ENCODE measurements at places on chromosomes 6 and 20.

- no peak for DNase-seq
These were observed 65.4 kb downstream of the RWDD2A start for GRCh38 chr6:83258517-83258916.

- DNase-seq, result no peak
These were observed 7.3 kb upstream of the DSP start for GRCh38 chr6:7534192-7534591.

DNA sequence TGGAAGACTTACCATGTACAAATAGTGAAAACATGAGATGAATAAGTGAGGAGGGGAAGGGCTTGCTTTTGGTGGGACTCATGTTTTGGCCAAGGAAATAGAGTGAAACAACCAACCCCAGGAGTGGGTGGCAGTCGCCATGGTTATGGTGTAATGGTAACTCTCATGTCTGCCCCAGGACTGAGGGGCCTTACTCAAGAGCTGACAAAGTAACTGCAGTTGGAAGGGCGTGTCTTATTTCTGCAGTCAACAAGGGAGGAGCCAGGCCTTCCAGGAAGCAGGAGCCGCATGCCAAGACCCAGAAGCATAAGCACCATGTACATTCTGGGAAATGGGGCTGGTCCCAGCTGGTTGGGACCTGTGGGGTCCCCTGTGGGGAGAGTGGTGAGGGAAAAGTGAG lies 108.5 kb downstream of the UNC5CL start:
- no peak for DNase-seq

DNA sequence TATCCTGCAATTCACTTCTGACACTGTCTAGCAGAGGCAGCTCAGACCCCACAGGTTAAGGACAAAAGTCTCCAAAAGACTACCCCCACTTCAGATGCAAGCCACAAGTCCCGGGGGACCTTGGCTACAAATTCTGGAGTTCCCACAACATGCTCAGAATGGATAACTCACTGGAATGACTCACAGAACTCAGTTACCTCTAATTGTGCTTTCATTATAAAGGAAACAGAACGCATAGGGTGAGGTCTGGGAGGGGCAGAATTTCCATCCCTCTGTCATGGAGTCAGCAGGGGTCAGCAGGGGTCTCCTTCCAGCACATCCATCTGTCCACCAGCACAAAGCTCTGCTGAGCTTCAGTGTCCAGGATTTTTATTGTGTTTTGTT lies 184.2 kb downstream of the CDH4 start:
- no peak for DNase-seq

DNA sequence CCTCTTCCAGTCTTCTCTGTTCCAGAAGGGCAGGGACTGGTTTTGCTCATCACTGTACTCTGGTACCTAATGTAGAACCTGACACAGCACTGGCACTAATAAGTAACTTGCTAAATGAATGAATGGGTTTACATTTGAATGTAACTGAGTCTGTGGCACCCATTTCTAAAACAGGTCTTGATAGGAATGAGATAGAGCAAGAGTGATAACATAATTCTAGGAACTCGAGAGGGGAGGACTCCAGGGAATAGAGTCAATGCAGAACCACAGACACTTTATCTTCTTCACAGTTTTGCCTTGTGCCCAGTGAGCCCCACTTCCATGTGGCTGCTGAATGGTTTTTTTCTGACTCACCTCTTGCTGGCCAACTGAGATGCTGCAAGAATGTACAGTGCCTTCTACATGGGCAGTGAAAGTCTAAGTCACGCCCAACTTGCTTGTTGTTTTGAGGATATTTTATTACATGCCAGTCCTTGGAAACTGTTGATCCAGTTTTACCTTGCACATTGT lies 61.1 kb downstream of the TBC1D7 start:
- DNase-seq, result no peak

DNA sequence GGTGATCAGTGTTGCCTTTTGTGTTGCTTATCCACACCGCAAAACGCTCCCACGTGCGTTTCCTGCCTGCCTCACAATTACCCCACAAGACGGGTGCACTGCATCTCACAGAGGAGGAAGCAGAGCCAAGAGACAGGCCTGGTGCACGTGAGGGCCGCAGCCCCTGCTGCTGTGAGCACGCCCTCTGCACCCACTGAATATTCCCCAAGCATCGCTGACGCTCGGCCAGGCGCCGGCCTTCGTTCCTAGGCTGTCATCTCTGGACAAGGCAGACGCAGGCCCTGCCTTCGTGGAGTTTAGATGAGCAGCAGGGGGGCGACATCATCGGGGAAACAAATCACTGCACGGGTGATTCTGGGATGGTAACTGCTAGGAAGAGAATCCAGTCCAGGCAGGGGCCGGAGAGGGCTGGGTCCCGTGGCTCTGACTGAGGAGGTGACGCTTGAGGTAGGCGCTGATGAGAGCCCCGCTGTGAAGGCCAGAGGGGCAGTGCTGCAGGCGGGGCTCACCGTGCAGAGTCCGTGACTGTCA lies 162.4 kb upstream of the QKI start:
- DNase-seq, result no peak

DNA sequence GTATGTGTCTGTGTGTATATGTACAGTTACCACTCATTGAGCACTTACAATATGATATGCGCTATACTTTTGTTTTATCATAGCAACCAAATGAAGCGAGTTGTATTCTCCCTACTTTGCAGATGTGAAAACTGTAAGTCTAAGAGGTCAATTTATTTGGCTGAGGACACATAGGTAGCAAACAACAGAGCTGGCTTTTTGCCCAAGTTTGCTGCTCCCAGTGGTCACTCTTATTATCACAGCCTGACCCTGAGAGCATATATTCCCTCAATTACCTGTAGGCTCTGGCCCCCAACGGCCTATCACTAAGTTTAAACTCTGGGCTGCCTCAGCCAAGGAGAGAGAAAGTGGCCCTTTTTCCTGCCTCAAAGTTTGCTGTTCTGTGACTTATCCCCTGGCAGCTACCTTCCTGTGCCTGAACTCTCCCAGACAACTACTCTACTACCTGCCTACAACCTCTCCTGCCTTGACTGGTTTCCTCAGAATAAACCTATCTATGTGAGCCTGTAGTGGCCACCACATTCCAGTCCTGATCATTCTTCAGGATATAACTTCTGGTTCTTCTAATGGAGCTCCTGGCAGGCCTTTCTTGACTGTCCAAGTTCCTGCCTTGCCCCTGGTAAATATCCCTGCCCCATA lies 221.8 kb downstream of the FRK start:
- peak; percentile 18 for DNase-seq

- DNase-seq, result no peak
These were observed 5.8 kb downstream of the SLC2A4RG start for GRCh38 chr20:63745424-63745805.

DNA sequence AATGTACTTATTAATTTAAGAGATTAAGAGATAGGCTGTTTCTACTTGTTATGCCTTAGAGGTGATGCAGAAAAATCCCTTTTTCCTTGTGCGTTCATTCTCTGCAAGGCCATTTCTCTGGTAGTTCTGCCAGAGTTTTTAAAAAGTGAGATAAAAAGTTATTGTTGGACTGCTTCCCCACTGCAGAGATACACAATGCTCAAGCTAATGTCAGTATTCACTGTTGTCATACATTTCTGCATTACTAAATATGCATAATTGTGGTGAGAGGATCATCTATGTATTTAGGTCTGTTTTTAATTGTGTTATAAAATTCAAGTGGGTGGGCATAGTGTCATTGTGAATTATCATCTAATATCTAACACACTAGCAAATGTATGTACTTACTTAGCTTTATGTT lies 600.4 kb downstream of the HTR1B start:
- DNase-seq, result no peak

DNA sequence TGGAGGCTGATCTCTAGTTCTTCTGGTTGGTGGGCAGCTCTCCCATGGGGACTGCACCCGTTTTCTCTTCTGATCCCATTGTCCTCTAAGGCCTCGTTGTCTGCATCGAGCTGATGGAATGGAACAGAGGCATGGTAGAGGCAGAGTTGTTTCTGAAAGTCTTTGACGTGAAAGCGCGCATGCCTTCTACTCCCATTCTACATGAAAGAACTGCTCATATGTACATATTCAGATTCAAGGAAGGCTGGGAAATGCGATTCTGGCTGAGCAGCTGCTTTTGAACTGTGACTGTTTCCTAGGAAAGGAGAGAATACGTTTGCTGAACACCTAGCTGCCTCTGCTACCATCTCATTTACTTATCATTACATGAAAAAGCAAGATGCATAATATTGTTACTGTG lies 815.2 kb downstream of the QKI start:
- no peak for DNase-seq

DNA sequence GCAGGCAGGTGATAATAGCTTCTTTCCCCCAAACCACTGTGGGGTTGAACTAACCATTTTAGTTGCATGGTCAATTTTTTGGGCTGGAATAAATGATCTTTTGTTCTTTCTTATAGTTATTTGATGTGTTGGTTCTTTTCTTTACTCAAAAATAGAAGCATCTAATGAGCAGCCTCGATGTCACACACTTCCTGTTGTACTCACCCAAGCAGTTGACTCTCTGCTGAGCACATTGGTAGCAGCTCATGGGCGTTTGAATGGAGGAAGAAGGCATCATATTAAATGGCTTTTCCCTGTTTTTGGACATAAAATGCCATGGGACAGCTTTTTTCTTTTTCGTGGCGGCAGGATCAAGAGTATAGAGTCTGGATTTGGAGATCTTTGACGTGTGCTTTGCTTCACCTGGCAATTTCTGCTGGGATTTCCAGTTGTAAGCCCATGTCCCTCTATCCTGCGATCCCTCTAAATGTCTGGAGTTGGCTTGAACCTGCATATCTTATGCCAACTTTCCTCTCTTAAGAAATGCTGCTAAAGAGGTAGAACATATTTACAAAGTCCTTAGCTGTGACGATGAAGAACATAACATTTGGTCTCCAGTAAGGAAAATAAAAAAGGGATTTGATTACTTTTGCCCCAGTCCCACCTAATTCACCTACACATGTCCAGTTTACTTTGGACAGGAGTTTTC lies 268.3 kb downstream of the PRL start:
- no peak for DNase-seq

DNA sequence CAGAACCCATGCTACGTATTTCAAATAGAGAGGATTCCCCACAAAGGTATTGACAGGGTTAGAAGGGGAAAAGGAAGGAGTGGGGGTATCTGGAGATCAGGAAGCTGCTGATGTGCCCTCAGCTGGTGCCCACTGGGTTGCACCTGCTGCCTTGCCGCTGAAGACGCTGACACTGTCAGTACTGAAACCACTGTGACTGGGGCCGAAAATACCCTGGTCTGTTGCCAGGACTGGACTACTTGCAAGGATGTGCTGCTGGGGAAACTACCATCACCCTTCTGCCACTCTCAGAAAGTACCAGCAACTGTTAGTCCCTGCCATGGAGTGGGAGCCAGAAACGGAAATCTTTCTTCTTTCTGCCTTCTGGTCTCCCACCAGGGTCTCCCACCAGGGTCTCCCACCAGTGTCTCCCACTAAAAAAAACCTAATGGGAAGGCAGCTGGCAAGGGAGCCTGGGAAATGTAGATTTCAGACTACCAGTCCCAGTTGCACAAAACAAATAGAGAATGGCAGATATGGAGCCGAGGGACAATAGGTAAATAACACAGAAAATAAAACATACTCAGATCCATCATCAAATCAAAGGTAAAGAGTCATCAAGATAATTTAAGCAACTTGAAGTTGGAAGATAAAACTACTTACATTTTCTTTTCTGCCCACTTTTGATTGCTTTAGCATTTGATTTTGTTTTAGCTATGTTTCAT lies 204.8 kb downstream of the TPBG start:
- peak; percentile 46 for DNase-seq

GRCh38 chr6:17628873-17629272 lies 28.8 kb downstream of the FAM8A1 start:
- DNase-seq, result no peak

DNA sequence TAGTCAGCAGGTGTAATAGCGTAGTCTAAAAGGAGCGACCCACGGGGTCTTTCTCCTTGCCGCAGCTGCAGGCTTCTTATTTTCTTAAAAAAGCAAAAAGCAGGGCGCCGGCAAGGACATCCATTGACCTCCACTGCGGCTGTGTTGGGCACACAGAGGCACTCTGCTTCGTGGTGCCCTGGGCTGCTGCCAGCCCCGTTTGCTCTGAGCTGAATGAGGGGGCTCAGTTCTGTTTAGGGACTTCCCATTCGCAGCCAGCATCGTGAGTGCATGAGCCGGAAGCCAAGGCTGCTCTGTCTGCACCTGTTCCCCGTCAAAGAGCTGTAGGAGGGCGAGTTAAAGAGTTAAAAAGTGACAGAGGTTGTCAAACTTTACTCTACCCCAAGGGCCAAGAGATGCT lies 1.7 kb upstream of the SLC22A2 start:
- no peak for DNase-seq

- no peak for DNase-seq
These were observed 114.8 kb downstream of the LRFN2 start for GRCh38 chr6:40472353-40472752.

- DNase-seq, result no peak
These were observed 229.8 kb downstream of the TMEM242 start for GRCh38 chr6:157093536-157093935.

DNA sequence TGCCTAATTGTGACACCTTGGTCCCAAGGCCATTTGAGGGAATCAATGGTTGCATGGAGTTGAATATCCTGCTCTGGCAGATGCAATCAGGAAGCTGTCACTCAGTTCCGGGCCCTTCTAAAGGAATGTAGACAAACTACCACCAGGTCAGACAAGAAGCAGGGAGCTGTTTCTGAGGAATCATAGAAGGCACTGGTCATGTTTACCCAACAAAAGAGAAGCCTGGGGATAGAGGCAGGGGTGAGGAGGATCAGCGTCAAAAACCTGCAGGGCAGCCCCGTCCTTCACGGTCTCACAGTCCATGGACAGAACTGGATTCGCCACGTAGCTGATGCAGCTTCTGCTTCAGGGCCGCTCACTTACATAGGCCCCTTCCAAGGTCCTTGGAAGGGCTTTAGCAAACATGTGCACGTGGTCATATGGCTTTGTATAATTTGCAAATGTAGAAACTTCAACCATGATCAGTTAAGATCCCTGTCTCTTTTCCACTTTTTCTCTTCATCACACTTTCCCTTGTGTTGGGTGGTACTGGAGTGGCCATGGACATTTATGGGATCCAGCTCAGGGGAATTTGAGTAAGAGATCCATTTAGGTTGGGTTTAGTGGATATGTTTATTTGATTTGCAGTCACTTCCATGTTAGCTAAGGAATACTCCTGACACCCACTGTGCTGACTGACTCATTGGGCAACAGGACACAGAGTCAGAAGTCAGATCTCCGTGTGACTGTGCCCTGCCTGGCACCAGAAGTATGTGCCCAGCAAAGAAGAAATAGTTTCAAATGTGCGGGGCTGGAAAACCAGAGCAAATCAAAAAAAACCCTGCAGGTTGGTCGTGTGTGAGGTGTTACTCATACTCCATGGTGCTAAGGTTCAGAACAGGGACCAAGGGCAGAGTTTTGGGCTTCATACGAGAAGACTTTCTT lies 60.0 kb upstream of the ZFAND3 start:
- no peak for DNase-seq

GRCh38 chr6:107062691-107063090 lies 34.7 kb downstream of the MTRES1 start:
- no peak for DNase-seq
